Retinal pigment epithelial cell (primary cell): ENCODE measurements at places on chromosomes 5 and 9.

- DNase-seq: no peak
Measured at GRCh38 chr5:32241034-32241783, 67.1 kb upstream of the GOLPH3 start.

GRCh38 chr5:142605611-142606010 is 80.3 kb downstream of the FGF1 start:
- no peak for DNase-seq

GRCh38 chr9:110994771-110995241 is 43.5 kb downstream of the LPAR1 start:
- DNase-seq: no peak

- DNase-seq: no peak
Measured at GRCh38 chr5:39176759-39177630, 42.4 kb downstream of the FYB1 start.

- no peak for DNase-seq
Measured at GRCh38 chr9:96491079-96491879, 41.3 kb downstream of the HABP4 start.

GRCh38 chr9:3898461-3899218 is 372.8 kb upstream of the RFX3 start:
- DNase-seq: no peak
